MG63 (cell line): ENCODE measurements at places on chromosomes 7 and 10.
A peak's percentile ranks its signal among the peaks of the same experiment; 100 is the strongest.

DNA sequence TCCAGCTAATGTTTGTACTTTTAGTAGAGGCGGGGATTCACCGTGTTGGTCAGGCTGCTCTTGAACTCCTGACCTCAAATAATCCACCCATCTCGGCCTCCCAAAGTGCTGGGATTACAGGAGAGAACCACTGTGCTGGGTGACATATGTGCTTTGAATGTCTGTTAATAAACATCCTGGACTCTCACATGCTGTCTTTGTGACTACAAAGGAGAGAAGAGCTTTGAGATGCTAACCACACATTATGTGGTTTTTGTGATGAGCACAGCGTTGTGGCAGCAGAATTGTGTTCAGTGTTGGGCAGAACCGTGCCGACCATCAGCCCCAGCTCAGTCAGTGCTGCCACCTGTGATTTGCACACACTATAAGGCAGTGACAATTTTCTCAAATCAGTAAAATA is 500.1 kb upstream of the KLF6 start:
- DNase-seq: no peak

DNA sequence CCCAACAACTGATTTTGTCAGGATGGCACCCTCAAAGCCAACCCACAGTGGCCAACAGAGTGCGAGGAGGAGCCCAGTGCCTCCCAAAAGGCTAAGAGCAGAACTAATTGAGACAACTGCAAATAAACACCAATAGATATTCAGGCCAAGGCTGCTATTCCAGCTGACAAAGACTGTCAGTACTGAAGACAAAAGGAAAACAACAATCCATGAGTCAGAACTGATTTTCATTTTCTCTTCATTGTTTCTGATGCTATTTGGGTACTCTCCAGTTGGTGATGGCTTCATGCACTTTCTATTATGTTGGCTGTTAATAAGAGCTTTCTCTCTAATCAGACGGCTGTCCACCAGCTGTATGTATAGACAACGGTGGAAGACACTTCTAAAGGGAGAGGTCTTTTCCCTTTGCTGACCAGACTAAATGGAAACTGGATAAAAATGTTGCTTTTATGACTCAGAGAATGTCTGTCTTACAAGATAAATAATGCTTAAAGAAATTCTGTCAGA is 515.9 kb downstream of the PARD3 start:
- no peak for DNase-seq

GRCh38 chr7:16592395-16592794 is 53.2 kb downstream of the ANKMY2 start:
- no peak for DNase-seq

GRCh38 chr7:41820111-41820671 is 117.3 kb upstream of the INHBA start:
- DNase-seq: no peak

GRCh38 chr7:157224627-157225026 is 85.9 kb downstream of the UBE3C start:
- no peak for DNase-seq

DNA sequence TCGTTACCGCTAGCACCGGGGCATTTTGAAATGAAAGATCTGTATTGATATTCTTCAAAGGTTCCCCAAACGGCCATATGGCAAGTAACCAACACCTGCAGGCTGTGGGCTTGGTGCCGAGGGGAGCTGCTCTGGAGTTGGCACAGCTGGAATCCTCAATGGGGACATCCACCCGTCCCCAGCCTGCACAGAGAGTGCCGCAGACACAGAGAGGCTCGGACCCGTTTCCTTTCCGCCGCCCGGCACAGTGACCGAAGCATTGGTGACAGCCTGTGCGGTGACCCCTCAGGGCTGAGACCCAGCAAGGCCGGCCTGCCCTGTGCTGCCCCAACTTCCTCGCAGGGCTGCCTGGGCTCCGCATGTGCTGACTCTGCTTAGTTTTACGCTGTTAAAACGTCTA is 4.5 kb downstream of the CFAP46 start:
- DNase-seq: no peak

DNA sequence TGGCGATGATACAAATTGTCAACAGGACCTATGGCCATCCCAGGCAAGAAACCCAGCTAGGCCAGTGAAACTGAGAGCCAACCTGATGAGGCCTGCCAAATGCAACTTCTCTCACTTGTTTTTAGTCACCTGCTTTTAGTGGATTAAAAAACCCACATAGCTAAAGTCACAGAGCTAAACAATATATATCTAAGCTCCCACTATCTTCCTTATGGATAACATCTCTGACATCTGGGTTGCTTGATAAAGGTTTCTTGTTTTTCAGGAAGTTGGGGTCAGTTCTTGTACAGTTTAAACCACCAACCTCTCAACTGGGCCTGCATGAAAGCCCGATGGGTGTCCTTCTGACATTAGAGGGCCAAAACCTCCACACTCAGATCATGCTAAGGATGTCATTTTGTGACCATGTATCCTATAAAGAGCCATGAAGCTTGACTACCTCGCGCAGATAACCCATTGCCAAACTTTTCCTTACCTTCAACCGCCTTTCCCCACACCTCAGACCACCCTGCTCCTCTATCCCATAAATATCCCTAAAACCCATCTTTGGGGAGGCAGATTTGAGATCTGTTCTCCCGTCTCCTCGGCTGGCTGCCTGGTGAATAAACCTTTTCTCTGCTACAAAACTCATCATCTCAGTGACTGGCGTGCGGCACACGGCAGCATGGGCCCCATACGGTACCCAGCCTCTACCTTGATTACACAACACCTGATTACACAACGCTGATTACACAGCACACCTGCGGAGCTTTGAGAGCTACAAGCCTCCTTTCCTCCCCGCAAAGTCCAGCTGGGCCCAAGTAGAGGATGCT is 797 bp upstream of the STMP1 start:
- no peak for DNase-seq

DNA sequence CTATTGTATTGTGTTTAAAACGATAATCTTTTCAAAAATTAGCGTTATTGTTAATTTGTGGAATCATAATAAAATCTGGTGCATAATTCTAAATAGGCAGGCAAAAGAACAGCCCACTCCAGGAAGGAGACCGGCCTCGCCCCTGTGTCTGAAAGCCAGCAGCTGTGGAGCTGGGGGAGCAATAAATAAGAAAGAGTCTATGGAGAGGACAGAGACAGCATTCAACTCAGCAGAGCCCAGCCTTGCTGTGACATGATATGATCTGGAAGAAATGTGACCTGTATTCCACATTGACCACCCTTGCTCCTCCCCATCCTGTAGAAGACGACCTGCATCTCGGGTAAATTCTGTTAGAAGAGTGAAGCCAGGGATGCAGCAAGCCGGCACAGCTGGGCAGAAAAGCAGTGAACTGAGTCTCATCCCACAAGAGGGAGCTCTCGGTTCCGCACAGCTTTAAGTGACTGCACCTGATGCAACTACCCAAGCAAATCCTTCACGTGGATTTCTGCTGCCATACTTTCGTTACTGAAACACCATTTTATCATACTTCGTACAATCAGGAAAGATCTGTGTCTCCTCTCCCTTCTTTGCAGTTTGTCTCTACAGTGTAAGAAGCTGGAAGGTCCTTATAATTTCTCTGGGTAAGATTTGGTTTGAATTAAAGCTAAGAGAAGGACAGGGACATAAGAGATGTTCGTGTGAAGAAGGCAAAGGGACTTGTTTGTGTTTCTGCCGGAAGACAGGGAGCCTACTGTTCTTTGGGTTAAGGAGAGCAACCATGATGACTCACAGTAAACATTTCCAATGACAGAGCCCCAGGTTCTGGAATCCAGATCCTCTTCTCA is 427.1 kb downstream of the GPAM start:
- peak; percentile 26 for DNase-seq

GRCh38 chr7:150973571-150974451 is 4.3 kb downstream of the KCNH2 start:
- no peak for DNase-seq

GRCh38 chr7:146772601-146773000 is 656.0 kb downstream of the CNTNAP2 start:
- no peak for DNase-seq

DNA sequence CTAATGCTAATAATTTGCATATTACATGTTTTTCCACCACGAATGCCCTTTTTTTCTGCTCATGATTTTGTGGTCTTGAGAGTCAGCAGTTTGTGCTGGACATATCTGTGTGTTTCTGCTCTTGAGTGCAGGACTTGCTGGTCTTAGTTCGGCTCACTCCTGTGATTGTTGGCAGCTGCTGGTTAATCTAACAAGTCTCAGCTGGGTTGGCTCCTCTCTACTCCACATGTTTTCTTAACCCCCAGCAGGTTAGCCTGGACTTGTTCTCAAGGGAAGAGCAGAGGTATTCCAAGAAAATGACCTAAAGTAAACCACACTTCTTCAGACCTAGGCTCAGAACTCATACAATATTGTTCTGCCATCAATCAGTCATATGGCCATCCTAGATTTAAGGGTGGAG is 1238.9 kb downstream of the XPNPEP1 start:
- no peak for DNase-seq

DNA sequence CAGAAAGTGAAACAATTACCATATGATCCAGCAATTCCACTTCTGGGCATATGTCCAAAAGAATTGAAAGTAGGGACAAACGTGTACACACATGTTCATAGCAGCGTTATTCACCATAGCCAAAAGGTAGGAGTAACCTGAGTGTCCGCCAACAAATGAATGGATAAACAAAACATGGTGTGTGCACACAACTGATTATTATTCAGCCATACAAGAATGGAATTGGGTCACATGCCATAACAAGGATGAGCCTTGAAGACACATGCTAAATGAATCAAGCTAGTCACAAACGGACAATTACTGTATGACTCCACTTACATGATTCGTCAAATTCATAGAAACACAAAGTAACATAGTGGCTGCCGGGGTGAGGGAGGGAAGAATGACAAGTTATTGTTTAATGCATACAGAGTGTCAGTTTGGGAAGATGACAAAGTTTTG is 4.1 kb upstream of the OIT3 start:
- DNase-seq: no peak

DNA sequence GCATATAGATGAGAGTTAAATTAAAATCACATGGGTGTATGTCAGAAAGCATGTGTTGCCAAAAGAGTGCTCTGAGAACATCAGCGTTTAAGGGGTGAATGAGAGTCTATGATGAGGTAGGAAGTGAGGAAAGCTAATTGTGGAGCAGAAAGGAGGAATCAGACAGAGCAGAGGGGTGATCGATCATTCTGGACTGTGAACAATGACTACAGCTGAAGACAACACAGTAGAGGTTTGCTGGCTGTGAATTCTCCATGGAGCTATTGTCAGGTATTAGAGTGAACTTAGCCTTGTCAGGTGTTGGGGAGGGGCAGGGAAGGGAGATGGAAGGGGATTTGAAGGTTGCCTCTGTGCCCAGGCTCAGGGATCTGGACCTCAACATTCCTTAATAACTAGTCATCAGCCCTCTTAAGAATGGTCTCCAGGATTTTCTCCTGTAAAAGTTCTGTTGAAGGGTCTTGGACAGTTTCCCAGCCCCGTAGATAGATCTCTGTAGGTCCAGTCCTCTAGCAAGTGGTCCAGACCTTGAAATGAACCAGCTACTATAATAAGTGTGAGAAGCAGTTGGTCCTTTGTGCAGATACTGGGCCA is 57.1 kb downstream of the KIF5B start:
- DNase-seq: no peak

GRCh38 chr10:50946991-50947781 is 61.8 kb upstream of the A1CF start:
- no peak for DNase-seq

- peak; percentile 46 for DNase-seq
Observed at GRCh38 chr7:114085592-114086501, 167.0 kb upstream of the PPP1R3A start.

DNA sequence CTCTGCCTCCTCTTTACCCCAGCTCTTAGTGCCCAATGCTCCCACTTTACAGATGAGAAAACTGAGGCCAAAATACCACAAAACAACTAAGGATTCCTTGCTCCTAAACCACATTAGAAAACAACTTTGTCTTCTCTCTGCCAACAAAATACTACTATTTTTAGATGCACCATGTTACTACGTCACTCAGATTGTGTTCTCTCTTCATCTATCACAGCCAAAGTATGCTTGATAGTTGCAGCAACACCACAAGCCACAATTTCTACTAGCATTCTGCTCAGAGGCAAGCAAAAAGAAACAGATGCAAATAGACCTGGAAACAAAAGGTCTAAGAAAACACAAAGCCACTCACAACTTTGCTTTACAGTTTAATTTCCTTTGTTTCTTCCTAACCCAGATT is 3.3 kb upstream of the PDE1C start:
- DNase-seq: no peak

DNA sequence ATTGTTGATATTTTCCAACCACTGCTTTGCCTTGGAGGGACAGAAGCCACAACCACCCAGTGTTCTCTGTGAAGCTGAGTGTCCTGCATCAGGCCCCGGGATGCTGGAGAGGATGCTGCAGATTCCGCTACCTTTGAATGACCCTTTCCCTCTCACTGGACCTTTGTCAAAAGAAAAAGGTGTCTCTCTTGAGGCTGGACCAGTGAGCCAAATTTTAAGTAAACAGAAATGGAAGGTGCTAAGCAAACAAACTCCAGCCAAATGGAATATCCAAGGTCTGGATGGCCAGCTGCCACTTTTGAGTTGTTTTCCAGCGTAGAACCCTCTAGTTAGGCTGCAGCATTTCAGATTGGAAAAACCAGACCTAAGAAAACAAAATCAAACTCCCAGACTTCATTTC is 145.5 kb downstream of the TRIL start:
- no peak for DNase-seq

DNA sequence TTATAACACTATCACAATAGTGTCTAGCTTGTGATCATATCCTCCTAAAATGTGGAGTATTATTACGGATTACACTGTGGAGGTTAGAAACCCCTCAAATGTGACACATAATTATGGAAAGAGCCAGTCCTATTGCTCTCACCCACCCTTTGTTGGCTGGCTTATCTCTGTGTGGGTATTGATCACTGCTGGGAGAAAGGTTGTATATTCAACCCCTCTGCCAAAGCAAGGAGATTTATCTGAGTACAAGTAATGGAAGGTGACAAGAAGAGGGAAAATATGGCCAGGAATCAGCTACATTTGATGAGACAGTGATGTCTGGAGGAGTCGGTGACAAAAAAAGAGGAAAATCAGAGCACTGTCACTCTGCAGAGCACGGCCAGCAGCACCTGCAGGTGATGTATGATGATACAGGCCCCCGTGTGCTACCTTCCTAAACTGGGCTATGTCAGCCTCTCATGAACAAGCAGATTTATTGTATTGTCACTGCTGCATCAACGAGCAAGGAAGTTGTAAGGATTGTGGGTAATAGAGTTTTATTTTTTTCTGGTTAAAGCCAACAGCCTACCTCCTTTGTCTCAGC is 235.3 kb downstream of the PHF14 start:
- DNase-seq: no peak

GRCh38 chr7:78736548-78736947 is 716.9 kb downstream of the MAGI2 start:
- no peak for DNase-seq
